Naive thymus-derived CD8-positive, alpha-beta T cell (primary cell): ENCODE measurements at places on chromosomes 11 and 22.

- DNase-seq: no peak
Measured at GRCh38 chr11:114078423-114078822, 18.9 kb downstream of the ZBTB16 start.

GRCh38 chr22:17897858-17898257 lies 123.6 kb upstream of the BID start:
- no peak for DNase-seq

DNA sequence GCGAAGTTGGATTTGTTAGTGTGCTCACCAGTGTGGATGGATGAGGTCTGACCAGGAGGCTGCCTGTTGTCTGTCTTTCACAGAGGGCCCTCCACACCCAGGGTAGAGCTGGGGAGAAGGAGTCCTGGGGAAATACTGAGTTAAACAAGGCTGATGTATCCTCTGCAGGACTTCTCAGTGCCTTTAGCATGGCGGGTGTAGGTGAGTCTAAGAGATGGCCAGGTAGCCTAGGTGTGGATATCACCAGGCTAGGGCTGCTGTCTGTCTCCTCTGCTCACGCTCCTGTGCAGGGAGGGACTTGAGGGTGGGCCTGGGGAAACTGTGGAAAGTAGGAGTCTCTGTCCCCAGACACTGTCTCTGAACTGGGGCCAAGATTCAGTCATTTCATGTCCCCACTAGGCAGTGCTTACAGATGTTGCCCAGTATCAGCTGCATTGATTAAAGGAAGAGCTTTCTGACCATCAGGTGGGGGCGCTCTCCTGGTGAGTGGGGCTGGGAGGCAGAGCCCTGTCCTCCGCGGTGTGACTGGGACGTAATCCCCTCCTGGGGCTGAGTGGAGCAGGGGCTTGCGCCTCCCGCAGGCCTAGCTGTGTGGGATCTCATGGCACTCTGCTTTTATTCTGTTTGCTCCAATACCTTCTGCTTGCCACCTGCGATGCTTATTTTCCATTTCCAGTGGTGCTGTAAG lies 35.5 kb upstream of the CCDC188 start:
- DNase-seq: no peak

DNA sequence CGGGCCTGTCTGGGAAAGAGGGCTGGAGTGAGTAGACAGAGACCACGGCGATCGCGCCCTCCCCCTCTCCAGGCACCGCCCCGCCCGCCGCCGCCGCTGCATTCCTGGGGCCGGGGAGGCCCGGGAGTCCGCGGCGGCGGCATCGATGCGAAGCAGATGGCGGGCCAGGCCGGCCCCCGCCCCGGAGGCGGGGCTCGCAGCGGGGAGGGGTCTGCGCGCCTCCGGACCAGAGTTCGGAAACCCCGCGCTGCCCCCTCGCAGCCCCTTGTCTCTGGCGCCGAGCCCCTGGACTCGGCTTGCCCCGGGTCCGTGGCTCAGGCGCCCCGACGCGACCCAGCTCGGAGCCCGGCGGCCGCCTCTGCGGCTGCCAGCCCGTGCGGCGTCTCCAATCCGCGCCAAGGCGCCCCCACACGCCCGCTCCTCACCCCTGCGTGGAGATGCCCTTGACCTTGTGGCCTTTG lies 1.3 kb downstream of the SCARF2 start:
- DNase-seq: no peak
